Colonic mucosa (tissue), 4 donors: ENCODE measurements at places on chromosomes 11 and 22. TPM values are rescaled to one million over a fixed set of nuclear protein-coding genes. Genes with fewer than 3 reads are reported as not detected.

C22orf31 gene
- not detected for total RNA-seq

OR8J3 gene
- total RNA-seq = not detected

DNA sequence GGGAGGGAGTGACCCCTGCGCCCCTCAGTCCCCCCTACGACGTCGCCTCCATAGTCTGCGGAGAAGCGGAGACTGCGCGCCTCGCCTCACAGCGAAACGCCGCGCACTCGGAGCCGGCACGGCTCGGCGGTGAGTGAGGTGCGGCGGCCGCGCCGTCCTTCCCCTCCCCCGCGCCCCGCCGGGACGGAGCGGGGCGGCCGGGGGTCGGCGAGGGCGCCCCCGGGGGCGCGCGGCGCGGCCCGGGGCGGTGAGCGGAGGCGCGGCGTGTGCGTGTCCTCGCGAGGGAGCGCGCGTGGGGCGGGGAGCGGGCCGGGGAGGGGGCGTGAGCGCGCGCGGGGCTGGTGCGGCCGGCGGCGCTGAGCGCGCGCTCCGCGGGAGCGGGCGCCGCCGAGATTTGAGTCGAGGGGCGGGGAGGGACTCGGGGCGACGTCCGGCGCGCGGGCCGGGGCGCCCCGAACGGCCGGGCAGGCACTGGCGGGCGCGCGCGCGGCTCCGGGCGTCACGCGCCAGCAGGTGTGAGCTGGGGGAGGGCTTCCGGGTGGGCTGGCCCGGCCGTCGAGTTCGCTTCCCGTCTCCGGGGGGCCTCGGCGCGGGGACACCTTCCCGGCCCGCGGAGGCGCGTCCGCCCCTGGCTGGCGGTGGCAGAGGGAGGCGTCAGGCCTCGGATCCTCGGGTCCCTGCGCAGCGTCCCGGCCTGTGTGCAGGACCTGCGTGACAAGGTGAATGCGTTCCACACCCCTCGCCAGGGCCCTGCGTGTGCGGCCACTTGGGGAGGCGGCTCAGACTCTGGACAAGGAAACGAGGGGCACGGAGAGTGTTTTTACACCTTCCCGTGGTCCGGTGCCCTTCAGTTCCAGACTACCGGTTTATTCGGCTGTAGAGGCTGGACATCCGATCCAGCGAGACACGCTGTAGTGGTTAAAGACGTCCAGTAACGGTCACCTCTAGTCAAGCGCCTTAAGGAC lies 50.4 kb downstream of the FAM83F start:
- H3K4me1 ChIP-seq = peaks cover 6% of the 10 kb centered on the region
- peak overlapping the region; percentile 93 for H3K27ac ChIP-seq
- peak overlapping the region; percentile 76 for H3K4me3 ChIP-seq
- H3K27me3 ChIP-seq = no peaks in the 10 kb centered on the region
- no peaks in the 10 kb centered on the region for H3K36me3 ChIP-seq

DNA sequence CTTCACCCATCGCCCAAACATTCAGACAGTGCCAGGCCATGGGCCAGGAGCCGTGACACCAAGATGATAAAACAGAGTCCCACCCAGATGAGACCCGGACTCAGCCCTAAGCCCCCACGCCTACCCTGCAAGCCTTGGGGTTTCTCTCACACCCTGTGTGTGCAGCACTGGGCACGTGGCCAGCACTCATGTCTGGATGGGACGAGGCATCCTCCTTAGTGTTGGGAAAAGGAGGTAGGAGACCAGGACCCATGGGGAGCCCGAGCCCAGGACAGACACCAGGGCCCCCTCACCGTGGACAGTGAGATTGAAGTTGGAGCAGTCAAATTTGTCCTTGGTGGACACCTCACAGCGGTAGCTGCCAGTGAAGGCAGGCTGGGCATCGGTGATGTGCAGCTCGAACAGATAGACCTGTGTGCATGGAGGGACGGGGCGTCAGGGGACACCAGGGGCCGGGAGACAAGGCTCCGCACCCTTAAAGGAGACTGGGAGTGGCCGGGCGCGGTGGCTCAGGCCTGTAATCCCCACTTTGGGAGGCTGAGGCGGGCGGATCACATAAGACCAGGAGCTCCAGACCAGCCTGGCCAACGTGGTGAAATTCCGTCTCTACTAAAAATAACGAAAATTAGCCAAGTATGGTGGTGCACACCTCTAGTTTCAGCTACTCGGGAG lies 4.2 kb downstream of the MYBPC3 start:
- DNase-seq = no peak
- no peak overlapping the region for H3K4me3 ChIP-seq
- H3K27ac ChIP-seq = no peak overlapping the region
- H3K27me3 ChIP-seq = no peaks in the 10 kb centered on the region
- no peaks in the 10 kb centered on the region for H3K36me3 ChIP-seq

GRCh38 chr22:23225337-23225723 lies 45.0 kb downstream of the BCR start:
- DNase-seq = no peak
- H3K4me3 ChIP-seq = no peak overlapping the region
- no peaks in the 10 kb centered on the region for H3K36me3 ChIP-seq
- peak overlapping the region; percentile 68 for H3K27ac ChIP-seq
- no peaks in the 10 kb centered on the region for H3K27me3 ChIP-seq
- H3K4me1 ChIP-seq = peaks cover 30% of the 10 kb centered on the region

DNA sequence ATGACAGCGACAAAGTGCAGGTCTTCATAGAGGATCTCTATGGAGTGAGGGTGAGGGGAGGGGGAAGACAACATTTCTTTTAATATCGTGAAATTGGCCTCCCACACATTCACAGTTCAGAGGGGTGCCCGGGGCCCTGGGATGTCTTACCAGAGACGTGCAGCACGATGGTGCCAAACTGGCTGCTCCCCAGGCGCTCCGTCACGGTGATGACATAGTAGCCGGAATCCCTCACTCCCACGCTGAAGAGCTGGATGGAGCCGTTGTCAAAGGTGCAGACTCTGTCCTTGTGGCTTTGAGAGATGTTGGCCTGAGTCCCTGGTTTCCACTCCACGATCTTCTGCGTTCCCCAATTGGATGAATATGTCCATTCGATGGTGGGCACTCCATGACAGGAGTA lies 29.6 kb downstream of the VSTM5 start:
- H3K27ac ChIP-seq = no peak overlapping the region
- no peaks in the 10 kb centered on the region for H3K36me3 ChIP-seq
- DNase-seq = no peak

GRCh38 chr22:44445307-44445680 lies 52.7 kb downstream of the RTL6 start:
- no peaks in the 10 kb centered on the region for H3K27me3 ChIP-seq
- no peaks in the 10 kb centered on the region for H3K4me1 ChIP-seq
- no peak overlapping the region for H3K27ac ChIP-seq
- H3K36me3 ChIP-seq = no peaks in the 10 kb centered on the region
- no peak overlapping the region for H3K4me3 ChIP-seq

GRCh38 chr11:78762105-78762504 lies 187.4 kb upstream of the NARS2 start:
- H3K4me1 ChIP-seq = no peaks in the 10 kb centered on the region
- no peak overlapping the region for H3K4me3 ChIP-seq
- H3K27ac ChIP-seq = no peak overlapping the region
- no peaks in the 10 kb centered on the region for H3K36me3 ChIP-seq
- no peak for DNase-seq

DNA sequence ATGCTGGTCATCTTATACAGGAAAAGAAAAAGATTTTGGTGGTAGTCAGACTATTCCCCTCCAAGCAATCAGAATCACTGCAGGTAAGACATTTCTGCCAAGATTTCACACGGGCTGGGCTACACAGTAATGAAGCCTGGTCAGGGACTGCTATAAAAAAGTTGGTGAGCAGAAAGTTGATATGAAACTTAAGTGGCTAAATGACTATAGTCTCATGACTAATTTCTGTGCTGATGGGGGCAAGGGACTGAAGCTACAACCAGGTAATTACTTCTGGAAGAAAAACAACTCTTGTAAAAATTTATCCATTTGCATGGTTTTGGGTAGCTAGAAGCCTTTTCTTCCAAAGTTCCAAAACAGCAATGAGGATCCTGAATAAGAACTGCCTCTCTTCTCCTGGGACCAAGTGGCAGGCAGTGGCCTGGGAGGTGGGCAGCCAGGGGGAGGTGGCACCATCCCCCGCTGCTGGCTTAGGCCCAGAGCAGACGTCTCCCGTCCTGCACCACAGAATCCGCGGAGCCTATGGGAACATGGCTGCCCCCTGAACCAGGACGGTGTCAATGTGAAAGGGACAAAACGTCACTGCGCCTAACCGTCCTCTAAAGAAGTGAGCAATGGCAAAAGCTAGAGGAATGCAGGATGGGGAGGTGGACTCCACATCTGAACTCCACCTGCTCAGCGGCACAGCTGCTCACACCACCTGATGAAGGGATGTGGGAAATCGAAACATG lies 122.6 kb upstream of the LMO1 start:
- H3K4me1 ChIP-seq = no peaks in the 10 kb centered on the region
- no peaks in the 10 kb centered on the region for H3K27me3 ChIP-seq
- no peak for DNase-seq
- H3K36me3 ChIP-seq = no peaks in the 10 kb centered on the region
- H3K4me3 ChIP-seq = no peak overlapping the region
- H3K27ac ChIP-seq = no peak overlapping the region

DNA sequence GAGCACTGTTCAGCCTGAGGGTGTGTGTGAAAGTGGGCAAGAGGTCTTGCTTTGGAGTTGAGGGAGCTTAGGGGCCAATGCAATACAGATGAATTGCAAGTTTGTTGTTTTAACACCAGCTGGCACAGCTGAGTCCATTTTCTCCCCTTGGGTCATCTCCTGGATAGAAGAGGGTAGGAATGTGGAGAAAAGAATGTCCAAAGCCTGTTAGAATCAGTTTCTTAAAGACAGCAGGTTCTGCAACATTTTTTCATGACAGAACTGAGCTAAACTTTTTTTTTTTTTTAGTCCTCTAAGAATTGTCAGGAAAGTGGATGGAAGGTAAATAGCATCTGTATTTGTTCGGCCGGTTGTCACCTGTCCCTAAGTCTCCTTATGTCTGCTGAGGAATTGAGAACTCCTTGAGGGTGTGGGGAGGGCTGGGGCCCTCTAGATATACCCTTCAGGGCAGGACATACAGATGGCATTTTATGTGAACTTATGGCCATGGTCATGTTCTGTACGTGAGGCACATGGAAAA lies 211.1 kb upstream of the CADM1 start:
- DNase-seq = no peak
- H3K27ac ChIP-seq = no peak overlapping the region
- no peaks in the 10 kb centered on the region for H3K4me1 ChIP-seq
- H3K4me3 ChIP-seq = no peak overlapping the region
- no peaks in the 10 kb centered on the region for H3K27me3 ChIP-seq

DNA sequence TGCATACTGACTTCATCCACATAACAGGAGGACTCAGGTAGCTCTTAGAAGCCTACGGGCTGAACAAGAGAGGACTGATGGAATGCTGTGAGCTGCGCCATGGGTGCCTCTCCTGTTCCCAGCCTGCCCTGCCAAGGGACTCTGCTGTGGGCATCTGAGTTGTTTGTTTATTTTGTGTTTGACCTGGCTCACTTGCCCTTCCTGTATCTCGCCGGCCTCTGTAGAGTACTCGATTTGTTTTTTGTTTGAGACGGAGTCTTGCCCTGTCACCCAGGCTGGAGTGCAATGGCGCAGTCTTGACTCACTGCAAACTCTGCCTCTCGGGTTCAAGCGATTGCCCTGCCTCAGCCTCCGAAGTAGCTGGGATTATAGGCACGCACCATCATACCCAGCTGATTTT lies 1.8 kb downstream of the TTC38 start:
- H3K4me1 ChIP-seq = peaks cover 4% of the 10 kb centered on the region
- H3K27me3 ChIP-seq = no peaks in the 10 kb centered on the region
- DNase-seq = no peak
- no peak overlapping the region for H3K4me3 ChIP-seq

- H3K36me3 ChIP-seq = no peaks in the 10 kb centered on the region
- H3K4me3 ChIP-seq = no peak overlapping the region
- no peak overlapping the region for H3K27ac ChIP-seq
- no peaks in the 10 kb centered on the region for H3K27me3 ChIP-seq
- no peaks in the 10 kb centered on the region for H3K4me1 ChIP-seq
- no peak for DNase-seq
These were observed 18.7 kb downstream of the MMP10 start for GRCh38 chr11:102761646-102762238.

GRCh38 chr22:49363526-49364230 lies 464.0 kb downstream of the BRD1 start:
- H3K4me3 ChIP-seq = no peak overlapping the region
- no peaks in the 10 kb centered on the region for H3K4me1 ChIP-seq
- H3K27me3 ChIP-seq = no peaks in the 10 kb centered on the region
- H3K36me3 ChIP-seq = no peaks in the 10 kb centered on the region
- DNase-seq = peak; percentile 4

DNA sequence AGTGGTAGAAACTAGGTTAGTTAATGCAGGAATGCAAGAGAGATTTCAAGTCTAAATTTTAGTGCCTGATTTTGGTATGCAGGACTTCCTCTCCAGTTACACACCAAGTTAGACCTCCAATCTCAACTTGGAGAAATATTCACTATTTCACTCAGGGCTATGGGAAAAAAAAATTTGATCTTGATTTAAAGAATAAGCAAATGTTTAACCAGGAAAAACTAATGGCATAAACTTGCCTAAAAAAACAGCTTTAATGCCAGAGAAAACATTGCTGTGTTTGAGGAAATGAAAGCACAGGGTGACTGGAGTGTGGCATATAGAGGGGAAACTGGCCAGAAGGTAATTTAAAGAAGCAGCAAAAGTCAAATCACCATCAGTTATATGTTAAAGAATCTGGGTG lies 575.4 kb upstream of the LRRC4C start:
- no peaks in the 10 kb centered on the region for H3K36me3 ChIP-seq
- H3K4me1 ChIP-seq = no peaks in the 10 kb centered on the region
- no peak overlapping the region for H3K4me3 ChIP-seq
- H3K27me3 ChIP-seq = no peaks in the 10 kb centered on the region
- DNase-seq = no peak

DNA sequence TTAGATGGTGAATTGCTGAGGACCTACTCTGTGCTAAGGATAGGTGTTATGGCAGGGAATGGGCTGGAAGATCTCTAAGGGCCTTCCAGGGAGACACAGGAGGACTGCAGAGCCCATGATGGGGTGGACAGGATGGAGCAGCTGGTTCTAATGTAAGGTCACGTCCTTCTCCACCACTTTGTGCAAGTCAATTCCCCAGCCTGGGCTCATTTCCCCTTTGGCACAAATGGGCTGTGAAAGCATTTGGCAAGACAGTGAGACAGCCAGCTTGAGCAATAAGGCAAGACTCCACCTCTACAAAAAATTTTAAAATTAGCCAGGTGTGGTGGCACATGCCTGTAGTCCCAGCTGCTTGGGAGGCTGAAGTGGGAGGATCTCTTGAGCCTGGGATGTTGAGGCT lies 81.4 kb upstream of the THY1 start:
- H3K27ac ChIP-seq = no peak overlapping the region
- no peak for DNase-seq
- H3K36me3 ChIP-seq = no peaks in the 10 kb centered on the region
- no peak overlapping the region for H3K4me3 ChIP-seq
